Activated CD4-positive, alpha-beta memory T cell treated with anti-CD3 and anti-CD28 coated beads for 36 hours (primary cell): ENCODE measurements at places on chromosomes 7 and 10.

GRCh38 chr7:15323550-15323949 is 238.3 kb downstream of the AGMO start:
- no peak overlapping the region for H3K27ac ChIP-seq
- H3K27me3 ChIP-seq: no peaks in the 10 kb centered on the region
- DNase-seq: no peak
- no peaks in the 10 kb centered on the region for H3K4me1 ChIP-seq
- no peak overlapping the region for H3K4me3 ChIP-seq
- H3K36me3 ChIP-seq: no peaks in the 10 kb centered on the region

DNA sequence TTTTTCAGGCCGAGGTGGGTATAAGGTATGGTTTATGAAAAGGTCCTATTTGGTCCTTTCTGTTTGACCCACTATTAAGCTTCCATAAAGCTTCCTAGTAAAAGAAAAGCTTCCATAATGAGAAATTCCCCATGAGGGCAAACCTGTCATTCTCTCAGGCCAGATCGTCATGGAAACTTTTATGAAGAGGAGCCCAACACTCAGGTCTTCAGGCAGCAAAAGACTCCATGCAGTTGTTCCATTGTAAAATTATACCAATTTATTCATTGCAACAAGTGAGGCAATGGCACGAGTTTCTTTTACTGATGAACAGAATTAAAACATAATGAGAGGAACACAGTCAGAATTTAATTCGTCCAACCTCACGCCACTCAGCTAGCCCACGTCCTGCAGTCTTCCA is 188.6 kb downstream of the MTERF1 start:
- DNase-seq: no peak
- no peak overlapping the region for H3K4me3 ChIP-seq
- H3K36me3 ChIP-seq: no peaks in the 10 kb centered on the region
- no peaks in the 10 kb centered on the region for H3K4me1 ChIP-seq
- H3K27ac ChIP-seq: no peak overlapping the region

DNA sequence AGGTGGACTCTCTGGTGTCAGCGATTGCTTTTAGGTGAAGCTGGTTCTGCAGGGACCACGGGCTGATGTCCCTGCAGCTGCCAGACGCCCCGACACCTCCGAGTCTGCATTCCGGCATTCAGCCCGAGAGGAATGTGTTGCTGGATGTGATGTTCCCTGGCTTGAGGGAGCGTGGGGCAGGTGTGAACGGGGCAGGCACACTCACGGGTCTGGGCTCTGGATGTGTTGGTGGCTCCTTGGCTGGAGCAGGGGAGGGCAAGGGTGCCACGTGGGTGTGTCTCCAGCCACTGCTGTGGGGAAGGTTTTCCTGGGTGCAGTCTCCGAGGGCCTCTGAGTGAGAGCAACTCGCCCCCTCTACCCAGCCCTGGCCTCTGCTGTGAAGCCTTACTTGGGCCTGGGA is 140.5 kb downstream of the CAMK1D start:
- no peak for DNase-seq
- no peak overlapping the region for H3K4me3 ChIP-seq
- H3K27ac ChIP-seq: no peak overlapping the region
- H3K4me1 ChIP-seq: peaks cover 12% of the 10 kb centered on the region
- H3K27me3 ChIP-seq: no peaks in the 10 kb centered on the region

DNA sequence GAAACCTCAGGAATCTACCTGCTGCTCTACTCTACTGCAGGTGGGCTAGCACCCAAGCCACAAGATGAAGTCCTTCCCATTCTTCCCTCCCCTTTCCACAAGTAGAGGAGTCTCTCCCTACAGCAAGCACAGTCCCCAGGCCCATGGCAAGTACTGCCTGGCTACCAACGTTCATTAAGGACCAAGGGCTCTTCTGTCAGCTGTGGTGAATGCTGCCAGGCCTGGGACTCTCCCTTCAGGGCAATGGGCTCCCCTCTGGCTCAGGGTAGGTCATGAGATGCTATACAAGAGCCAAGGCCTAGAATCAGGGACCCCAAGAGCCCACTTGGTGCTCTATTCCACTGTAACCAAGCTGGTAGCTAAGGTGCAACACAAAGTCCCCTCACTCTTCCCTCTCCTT is 39.8 kb downstream of the SNX13 start:
- H3K4me3 ChIP-seq: no peak overlapping the region
- no peak for DNase-seq
- no peaks in the 10 kb centered on the region for H3K36me3 ChIP-seq
